ENCODE measurements at places on chromosomes 4 and X.

DNA sequence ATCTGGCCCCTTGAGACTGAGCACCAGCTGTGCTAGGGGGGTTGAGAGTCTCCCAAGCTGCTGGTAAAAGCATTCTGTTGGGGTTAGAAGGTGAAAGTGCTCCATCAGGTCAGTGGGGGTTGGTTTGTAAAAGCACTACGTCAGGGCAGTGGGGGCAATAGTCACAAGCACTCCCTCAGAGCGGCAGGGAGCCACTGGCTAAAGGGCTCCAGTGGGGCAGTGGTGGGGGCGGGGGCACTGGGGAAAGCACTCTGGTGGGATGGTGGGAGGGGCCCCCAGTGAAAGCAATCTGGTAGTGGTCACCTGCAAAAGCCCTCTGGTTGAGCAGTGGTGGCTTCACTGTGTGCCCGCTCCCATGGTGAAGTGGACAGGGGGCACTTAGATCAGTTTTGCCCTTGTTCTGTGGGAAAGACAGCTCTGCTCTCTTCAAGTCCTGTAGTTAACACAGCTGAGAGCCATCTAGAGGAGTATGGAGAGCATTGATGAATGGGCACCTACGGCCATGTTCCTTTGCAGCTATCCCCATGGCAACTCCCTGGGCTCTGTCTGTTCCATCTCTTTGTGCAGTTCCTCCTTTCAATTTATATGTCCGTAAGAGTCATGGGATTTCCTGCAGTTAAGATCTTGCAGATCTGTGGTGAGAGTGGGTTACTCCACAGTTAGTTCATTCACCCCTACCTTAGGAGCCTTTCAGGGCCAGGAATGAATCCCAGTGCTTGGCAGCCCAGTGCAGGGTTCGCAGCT is 106.4 kb downstream of the SH3BGRL start:
- DNase-seq, result no peak

DNA sequence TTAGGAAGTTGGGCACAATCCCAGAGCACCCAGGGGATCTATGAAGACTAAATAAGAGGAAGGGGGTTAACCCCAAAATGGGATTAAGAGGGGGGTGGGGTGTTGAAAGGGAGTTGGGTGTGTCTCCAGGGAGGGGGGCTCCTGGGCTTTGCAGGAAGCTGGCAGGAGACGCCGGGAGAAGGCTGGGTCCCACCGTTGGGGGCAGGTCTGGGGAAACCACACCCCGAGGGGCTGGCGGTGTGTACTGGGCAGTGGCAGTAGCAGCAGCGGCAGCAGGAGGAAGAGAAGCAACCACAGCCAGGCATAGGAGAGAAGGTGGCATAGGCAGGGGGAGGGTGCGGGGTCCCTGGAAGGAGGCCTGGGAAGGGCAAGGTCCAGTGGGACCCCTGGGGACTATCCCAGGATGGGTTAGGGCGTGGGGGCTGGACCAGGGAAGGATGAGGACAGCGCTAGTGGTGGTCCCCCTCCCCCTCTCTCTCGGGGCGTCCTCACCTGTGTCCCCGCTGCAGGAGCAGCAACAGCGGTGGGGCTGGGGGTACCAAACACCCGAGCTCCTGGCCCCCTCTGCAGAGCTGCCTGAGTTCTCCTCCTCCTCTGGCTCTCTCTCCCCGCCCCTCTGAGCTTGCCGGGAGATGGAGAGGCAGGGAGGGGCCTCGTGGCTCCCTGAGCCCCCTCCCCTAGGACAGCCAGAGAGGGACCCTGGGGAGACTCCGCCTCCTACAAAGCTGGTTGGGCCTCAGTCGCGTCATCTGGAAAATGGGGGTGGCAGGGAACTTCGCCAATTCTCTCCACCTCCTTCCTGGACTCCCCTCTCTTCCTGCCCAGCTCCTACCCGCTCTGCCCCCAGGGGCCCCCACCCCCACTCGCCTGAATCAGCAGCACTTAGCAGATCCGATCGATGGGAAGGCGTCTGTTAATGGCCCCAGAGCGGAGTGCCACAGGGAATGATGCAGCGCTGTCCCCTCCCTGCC is at the start of gene KCND1:
Gene KCND1 (minus strand): TSS at position 596 of the 971 bp plus-strand sequence. CDS start 1,573 bp downstream, outside the sequence.
- no peak for DNase-seq

GRCh38 chr4:74613266-74613665 is 168.3 kb downstream of the AREG start:
- no peak for DNase-seq

DNA sequence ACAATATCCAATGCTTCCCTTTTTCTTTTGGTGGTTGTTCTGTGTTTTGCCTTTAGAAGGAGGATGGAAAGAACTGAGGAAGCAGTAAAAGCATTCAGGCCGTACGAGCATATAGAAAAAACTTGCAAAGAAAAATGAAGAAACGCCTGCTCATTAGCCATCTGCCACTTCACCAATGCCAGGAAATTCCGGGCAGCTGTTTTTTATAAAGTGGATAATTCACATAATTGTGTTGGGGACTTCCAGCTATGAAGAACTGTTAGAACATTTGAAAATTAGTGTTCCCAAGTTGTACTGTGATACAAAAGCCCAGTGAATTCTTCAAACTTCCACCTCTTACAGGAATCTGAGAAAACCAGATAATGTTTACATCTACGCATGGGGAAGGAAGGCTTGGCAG is 11.7 kb downstream of the RELL1 start:
- DNase-seq, result no peak

- DNase-seq, result no peak
Observed at GRCh38 chr4:180650273-180650672, 1592.9 kb upstream of the TENM3 start.

DNA sequence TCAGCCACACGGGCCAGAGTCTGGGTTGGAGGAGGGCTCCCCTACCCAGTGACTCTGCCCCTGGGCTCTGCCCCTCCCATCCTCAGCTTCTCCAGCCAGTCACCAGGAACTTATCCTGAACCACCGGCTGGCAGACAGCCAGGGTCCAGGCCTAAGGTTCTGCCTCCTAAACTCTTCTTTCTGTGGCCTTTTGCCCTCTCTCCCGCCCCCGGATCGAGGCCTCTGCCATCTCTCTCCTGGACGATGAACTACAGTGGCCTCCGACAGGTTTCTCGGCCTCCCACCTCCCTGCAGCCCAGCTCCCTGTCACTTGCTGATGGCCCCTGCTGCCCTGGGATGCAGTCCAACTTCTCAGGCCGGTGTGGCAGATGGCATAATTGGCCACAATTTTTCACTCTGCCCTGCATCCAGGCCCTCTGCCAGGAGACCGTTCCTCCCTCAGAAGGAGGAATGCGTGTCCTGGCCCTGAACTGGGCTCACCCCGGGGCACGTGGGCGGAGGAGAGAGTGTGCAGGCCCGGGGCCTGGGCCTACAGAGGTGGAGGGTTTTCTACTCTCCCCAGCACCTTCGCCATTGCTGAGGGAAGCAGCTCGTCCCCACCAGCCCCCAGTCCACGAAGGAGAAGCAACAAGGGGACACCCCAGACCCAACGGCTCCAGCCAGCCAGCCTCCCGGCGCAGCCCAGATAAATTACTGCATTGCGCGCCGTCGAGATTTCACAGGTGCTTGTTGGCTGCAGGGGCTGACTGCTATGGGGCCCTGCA is 81.9 kb upstream of the LRPAP1 start:
- no peak for DNase-seq

GRCh38 chrX:143873343-143873742 is 10.5 kb upstream of the UBE2NL start:
- no peak for DNase-seq

DNA sequence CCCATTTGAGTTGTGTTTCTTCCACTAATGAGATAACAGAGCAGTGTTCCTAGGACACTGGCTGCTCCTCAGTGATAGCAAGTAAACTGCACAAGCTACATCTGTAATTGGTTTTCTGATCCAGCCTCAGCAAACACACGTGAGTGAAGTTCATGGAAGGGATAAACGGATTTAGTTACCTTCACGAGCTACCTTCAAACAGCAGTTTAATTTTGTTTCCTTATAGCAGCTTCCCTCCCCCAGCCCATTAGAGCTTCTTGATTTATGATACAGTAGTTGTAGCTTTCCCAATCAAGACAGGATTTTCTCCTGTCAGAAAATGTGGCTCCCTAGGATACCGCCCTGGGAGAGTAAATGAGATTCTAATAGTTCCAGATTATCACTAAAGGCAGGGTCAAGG is 634.2 kb upstream of the FAT1 start:
- DNase-seq, result no peak

GRCh38 chr4:46387956-46388355 is 2.0 kb downstream of the GABRA2 start:
- DNase-seq, result no peak

- DNase-seq, result no peak
Observed at GRCh38 chr4:156303708-156304107, 350.0 kb upstream of the CTSO start.

DNA sequence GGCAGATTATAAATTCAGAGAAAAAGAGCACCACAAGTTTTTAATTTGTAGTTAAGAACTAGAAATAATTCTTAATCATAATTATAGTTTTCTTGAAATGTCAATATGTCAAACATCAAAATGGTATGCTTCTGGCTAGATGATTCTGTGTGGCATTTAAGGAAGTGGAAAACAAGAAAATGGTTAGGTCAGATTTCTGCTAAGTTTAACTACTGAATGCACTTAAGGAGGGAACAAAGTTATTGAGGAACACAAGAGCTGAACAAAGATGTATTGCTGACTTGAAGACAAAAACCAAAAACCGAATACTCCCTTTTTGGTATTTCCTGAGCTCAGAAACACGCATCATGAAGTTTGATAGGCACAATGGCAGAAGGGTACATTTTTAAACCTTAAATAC is 58.7 kb upstream of the GPR34 start:
- no peak for DNase-seq

- no peak for DNase-seq
Observed at GRCh38 chr4:6755088-6755753, 27.3 kb upstream of the KIAA0232 start.

GRCh38 chr4:147515220-147515936 is 34.5 kb downstream of the EDNRA start:
- no peak for DNase-seq

GRCh38 chrX:133254666-133255065 is 36.5 kb upstream of the TFDP3 start:
- DNase-seq, result no peak

- DNase-seq, result no peak
Observed at GRCh38 chrX:53321230-53321942, 40.0 kb upstream of the IQSEC2 start.

DNA sequence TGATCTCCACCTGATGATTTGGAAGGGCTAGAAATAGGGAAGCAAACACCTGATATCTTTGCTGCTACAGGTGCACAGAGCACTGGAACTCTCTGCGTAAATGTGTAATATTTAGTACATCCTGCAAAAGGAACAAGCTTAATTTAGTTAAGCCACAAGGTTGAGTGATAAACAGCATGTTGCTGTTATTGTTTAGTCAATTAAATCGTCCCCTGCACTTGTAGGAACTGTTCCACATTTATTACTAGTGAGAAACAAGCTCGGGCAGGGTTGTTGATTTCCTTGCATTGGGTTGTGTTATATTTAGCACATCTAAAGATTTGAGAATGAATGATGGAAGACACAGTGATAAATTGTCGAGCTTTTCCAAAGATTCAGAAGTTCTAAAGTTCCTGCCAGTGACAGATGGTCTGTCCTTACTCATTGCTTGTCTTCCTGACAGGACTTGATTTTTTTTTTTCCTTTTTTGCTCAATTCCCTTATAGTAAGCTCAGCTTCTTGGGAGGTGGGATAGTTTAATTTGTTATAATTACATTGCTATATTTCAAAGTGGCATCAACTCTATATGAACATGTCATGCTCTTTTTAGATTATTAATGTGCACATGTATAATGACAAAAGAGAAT is 627.0 kb upstream of the ATOH1 start:
- DNase-seq, result no peak

- DNase-seq, result no peak
Observed at GRCh38 chrX:63282077-63282476, 69.1 kb downstream of the SPIN4 start.

DNA sequence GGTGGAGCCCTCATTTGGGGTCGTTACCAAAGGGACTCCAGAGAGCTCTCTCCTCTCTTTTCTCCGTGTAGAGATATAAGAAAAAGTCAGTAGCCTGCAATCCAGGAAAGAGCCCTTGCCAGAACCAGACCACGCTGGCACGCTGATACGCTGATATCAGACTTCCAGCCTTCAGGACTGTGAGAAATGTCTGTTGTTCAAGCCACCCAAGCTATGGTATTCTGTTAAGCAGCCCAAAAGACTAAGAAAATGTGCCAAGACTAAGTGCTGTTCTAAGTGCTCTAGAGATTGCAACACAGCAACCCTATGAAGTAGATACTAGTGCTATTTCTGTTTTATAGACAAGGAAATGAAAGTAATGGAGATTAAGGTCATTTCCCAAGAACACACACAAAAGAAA is 205.7 kb downstream of the CAMK2D start:
- no peak for DNase-seq

DNA sequence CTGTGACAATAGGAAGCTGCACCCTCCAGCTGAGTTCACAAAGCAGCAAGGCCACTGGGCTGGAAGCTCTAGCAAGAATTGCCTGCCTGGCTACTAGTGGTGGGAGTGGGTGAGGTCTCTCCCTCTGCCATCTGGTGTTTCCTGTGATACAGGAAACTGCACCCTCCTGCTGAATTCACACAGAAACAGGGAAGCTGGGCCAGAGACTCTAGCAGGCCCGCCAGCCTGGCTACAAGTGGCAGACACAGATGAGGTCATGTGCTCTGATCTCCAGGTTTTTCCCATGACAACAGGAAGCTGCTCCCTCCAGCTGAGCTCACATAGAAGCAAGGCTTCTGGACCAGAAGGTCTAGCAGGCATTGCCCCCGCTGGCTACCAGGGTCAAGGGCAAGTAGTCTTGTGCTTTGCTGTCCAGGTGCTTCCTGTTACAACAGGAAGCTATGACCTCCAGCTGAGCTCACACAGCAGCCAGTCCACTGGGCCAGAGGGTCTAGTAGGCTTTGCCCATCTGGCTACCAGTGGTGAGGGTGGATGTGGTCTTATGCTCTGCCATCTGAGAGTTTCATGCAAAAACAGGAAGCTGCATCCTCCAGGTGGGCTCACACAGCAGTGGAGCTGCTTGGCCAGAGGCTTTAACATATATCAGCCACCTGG is 41.5 kb upstream of the ZXDA start:
- DNase-seq, result no peak

DNA sequence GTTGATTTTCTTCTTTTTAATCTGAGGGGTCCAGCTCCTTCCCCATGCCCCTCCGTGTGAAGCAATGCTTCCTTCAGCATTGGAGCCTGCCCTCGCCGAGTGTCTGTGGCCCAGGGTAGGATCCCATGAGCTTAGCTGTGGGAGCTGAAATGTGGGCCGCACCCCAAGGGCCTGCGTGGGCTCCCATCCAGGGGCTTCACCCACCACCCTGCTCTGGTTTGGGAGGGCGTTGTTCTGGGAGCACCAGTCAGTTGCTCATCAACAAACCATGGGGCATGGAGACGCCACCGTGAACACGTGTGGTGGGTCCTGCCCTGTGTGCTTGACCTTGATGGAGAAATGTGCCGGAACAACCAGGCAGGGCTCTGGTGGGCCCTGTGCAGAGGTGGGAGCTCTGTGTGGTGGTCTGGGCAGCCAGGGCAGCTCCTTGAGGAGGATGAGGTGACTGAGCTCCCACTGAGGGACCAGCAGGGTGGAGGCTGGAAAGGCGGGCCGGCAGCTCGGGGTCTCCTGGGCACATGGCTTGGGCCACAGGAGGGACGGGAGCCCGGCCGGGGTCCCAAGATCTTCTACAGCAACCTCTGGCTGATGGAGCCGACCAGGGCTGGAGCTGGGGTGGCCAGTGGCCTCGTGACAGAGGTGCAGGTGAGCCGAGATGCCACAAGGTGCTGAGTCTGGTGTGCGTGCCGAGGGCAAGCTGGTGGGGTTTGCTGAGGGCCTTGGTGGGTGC is 39.6 kb upstream of the NKX1-1 start:
- DNase-seq, result no peak

Data from activated T-cell treated with anti-CD3 and anti-CD28 coated beads, Interleukin-2, amount 50 U/mL, for 4 hours (primary cell).